Mesenteric fat pad (tissue), 1 donor: ENCODE measurements at places on chromosomes 1 and 21. TPM values are rescaled to one million over a fixed set of nuclear protein-coding genes. Genes with fewer than 3 reads are reported as not detected.
A peak's percentile ranks its signal among the peaks of the same experiment; 100 is the strongest.

- DNase-seq: no peak
Observed at GRCh38 chr1:15290382-15290781, 43.4 kb downstream of the FHAD1 start.

DNA sequence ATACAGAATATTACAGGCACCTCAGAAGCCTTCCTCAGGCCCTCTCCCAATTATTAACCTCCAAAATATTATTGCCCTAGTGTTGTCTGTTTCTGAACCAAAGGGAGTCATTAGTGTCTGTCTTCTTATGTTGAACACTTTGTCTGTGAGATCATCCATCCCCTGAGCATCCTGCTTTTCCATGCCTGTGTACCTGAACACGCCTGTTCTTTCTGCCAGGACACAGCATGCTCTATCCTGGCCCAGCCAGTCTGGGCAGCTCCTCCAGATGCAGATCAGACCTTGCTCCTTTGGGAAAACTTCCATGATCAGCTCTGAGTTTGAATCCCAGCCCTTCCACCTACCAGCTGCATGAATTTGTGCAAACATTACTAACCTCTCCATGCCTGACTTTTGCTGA is 11.0 kb upstream of the CDC42 start:
- no peak for DNase-seq

DNA sequence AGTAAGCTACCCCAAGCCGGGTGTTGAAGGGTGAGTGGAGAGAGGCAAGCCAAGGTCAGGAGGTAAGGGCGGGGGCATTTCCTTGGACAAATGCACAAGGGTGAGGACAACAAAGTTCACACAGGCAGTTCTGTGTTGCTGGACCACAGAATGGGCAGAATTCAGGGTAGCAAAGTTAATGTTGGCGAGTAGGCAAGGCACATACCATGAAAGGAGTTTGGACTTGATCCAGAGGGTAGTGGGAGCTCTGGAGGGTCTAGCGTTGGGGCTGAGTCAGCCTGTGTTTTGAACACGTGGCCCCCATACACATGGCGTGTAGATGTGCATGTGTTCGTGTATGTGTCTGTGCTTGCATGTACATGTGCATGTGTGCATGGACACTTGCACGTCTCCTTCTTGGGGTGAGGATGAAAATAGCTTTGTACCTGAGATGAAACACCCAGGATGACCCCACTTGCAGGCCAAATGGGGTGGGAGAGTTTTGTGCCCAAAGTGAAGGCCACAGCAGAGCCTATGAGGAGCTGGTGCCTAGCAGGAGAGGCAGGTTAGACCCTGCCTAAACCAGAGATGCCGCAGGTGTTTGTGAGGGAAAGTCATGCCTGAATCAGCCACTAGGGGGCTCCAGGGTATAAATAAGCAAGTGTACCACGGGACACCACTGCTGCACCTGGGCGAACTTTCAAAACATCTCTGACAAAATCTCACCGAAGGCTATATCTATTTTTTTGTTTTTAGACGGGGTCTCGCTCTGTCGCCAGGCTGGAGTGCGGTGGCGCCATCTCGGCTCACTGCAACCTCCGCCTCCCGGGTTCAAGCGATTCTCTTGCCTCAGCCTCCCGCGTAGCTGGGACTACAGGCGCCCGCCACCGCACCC is 21.8 kb downstream of the SLC27A3 start:
- DNase-seq: peak; percentile 71

GRCh38 chr1:30708361-30708728 is 15.0 kb downstream of the MATN1 start:
- no peak for DNase-seq

GRCh38 chr1:10644307-10645128 is 151.9 kb downstream of the CASZ1 start:
- no peak for DNase-seq

DNA sequence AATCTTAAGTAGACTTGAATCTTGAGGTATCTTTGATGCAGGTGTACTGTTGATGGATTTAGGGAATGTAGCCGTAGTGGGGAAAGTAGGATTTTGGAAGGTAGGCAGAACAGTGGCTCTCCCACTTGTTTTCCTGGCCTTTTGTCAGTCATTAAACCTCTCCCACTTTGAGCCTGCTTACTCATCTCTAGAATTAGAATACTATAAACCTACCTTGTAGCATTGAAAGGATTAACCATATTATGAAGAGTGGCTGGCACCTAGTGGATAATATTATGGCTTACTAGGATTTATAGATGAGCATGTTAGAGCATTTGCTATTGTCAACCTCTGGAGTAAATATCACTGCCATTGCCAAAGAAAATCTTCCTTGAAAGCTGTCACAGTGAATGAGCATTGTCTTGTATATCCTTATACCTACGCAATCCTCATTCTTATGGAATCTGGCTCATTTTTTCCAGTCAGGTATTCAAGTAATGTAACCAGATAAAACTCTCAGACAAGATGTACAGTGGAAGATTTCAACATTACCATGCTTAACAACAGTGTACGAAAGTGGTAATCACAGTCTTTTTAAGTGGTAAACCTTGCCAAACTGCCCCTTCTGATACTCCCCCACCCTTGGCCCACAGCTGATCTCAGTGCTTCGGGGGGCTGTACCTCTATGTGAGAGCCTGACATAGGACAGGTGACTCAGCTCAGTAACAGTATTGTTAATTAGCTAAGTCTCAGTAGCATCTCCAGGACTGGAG is 44.4 kb downstream of the SH3GLB1 start:
- DNase-seq: no peak

Gene SMPDL3B
- total RNA-seq: not detected

Gene TRIM67
- 0.22 TPM for total RNA-seq

Gene RAD54L
- total RNA-seq: not detected

Gene ARHGEF19
- 6.7 TPM for total RNA-seq
